ENCODE measurements at places on chromosomes 13 and 19.
A peak's percentile ranks its signal among the peaks of the same experiment; 100 is the strongest.

DNA sequence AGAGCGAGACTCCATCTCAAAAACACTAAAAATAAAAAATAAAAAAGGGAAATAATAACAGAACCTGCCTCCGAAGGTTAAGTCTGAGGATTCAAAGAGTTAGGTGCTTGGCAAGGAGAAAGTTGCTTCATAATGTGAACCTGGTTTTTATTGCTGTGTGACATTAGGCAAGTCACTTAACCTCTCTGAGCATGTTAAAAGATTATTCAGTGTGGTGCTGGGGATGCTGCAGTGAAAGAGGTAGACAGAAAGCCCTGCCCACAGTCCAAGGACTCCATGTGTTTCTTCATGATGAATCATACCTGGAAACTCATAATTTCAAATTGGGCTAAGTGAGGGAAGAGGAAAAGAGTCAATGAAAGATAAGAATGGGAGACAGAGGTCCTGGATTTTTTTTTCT is 2.4 kb downstream of the IL27RA start:
- no peak for DNase-seq

DNA sequence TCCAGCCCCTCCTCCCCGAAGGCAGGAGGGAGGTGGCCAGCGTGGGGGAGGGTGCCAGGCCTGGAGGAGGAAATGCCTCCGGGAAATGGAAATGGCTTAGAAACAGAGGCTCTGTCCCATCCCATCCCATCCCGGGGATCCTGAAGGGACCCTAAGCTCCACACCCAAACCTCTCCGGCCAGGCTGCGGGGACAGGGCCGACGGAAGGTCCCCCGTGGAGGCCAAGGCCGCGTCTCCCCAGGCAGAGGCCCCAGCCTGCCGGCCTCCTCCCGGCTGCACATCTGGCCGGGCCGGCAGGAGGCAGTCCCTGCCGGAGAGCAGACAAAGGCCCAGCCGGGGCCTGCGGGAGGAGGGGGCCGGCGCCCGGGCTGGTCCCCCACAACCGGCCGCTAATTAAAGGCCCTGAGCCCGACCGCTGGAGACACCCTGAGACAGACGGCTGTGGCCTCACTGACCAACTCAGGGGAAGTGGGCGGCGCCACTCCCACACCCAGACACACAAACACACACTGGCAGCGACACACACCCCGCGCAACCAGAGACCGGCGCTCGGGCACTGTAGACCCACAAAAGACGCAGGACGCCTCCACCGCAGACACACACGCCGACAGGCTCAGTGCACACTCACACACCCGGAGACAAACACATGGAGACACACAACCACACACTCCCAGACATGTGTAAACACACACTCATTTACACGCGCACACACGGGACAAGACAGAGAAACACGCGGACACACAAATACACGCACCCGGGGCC is 1.1 kb downstream of the ADAMTS10 start:
- DNase-seq, result peak; percentile 41

DNA sequence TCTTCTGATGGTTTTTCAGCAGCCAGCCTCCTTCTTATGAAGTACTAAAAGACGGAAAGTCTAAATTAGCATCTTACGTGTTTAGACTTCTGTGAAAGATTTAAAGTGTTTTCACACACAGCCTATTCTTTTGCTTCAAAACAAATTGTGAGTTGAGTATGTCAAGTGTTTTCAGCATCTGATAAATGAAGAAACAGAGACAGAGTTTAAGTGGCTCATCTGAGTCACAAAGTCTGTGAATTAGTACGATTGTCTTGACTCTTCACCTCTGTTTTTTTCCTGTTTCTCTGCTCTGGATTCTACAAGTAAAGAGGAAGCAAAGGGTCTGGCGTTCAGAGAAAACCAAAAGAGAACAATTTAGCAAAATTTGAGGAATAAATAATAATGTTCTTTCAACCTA is 116.4 kb downstream of the FRY start:
- DNase-seq, result no peak

DNA sequence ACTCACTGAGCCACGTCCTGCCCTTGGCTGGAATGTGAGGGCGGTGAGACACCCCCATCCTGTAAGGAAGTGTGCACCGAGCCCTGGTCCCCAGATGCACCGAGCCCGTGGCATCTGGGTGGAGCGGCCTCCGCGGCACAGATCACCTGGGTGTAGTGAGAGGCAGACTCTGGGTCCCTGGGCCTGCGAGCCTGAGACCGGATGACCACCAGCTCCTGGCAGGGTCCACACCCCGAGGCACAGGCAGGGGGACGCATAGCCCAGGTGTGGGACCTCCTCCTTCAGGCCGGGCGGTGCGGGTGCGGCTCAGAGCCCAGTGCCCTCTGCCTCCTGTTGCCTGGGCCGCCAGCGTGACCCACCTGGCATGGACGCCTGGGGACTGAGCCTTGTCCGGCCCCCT is 12.4 kb downstream of the MCF2L start:
- no peak for DNase-seq

GRCh38 chr13:98853771-98854221 is 101.3 kb upstream of the SLC15A1 start:
- DNase-seq, result no peak

- DNase-seq, result no peak
Measured at GRCh38 chr13:109698779-109699178, 87.6 kb downstream of the IRS2 start.

DNA sequence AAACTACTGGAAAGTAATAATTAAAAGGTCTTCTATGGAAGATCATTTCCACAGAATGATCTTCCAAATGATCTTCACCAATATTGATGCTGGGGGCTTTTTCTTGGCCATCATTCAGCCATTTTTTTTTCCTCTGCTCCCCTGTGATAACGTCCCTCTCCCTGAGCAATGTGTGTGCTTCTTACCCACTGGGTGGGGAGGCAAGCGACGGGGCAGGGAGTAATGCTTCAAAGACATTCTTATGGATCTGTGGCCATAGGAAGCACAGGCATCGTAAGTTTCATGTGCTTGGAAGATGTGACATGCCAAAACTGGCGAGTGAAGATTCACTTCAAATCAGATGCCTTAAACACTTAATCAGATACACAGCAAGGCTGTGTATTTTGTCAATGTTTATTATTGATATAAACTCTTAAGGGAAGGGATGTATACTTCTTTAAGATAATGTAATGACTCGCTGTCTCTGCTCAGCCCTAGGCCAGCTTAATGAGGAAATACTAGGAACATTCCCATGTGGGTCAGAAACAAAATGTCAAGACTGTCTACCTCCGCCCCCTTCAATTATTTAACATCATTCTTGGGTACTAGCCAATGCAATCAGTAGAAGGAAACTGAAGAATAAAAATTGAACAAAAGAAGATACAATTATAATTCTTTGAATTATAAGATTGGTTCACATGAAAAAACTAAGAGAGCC is 34.1 kb upstream of the SERPINE3 start:
- DNase-seq, result no peak

DNA sequence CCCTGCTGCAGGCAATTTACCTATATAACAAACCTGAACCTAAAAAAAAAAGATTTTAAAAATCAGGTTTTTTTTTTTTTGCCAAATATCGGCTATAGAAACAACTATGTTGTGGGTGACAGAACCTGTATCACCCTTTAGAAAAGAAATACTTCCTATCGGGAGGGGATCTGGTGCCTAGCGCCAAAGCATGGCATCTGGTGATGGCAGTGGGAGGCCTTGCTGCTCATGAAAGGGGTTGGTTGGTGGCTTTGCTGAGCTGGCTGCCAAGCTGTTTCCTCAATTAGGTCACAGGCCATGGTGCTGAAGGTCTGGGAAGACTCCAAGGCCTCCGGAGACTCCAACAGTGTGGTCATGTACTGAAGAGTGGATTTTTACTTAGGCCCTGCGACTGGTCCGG is 328.5 kb downstream of the KLF5 start:
- no peak for DNase-seq

DNA sequence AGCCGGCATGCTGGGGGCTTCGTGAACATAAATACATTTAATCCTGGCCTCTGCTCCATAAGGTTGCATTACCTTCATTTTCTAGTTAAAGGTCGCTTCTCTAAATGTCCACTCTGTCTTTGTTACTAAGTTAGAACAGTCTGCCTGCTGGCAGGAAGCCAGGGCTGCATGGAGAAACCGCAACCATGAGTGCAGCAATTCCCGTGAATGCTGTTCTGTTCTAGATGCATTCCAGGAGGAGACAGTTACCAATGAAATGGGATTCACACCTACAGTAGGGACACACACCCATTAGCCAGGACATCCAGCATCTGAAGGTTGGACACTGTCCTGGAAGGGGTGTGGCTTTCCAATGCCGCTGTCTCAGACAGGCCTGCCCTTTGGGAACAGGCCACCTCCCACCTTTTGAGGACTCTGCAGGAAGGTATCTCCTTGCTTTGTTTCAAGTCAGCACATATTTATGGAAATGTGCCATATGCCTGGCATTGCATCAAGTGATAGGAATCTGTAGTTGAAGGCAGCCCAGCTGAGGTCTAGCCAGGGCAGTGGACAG is 129.7 kb downstream of the SLC7A1 start:
- no peak for DNase-seq

GRCh38 chr19:9144920-9145319 is 4.7 kb downstream of the ZNF317 start:
- DNase-seq, result no peak

DNA sequence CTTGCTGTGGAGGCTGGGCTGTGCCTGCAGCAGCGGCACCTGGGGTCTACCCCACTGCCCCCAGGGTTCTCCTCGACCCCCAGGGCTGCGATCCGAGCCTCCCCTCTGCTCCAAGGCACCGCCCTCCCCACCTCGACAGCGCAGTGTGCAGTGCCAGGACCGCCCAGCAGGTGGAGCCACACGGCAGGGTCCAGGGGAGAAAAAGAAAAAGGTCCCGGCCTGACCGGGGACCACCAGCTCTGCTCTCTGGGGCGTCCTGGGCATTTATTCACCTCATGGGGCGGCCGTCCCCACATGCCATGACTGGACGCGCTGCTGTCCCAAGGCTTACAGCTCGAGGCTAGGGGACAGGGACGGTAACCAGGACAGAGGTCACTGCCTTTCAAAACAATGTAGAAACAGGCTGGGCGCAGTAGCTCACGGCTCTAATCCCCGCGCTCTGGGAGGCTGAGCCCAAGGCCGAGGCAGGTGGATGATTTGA is 10.6 kb downstream of the REXO1 start:
- no peak for DNase-seq

GRCh38 chr13:112615391-112615790 is 27.4 kb upstream of the TUBGCP3 start:
- no peak for DNase-seq

DNA sequence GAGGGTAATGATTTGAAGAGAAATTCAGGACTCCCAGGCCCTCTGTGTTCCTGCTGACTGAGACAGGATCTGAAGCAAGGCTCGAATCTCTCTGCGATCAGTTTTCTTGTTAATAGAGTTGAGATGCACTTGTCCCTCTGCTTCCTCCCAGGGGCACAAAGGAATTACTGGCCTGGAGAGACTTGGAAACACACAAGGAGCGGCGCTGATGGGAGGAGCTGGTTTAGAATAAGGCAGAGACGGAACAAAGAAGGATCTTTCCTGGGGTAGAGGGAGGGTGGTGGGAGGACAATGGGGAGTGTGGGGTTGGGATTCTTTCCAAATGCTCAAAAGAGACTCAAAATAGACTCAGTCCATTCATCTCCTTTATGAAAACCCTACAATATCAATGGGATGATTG is 719.1 kb downstream of the UQCRFS1 start:
- DNase-seq, result no peak

DNA sequence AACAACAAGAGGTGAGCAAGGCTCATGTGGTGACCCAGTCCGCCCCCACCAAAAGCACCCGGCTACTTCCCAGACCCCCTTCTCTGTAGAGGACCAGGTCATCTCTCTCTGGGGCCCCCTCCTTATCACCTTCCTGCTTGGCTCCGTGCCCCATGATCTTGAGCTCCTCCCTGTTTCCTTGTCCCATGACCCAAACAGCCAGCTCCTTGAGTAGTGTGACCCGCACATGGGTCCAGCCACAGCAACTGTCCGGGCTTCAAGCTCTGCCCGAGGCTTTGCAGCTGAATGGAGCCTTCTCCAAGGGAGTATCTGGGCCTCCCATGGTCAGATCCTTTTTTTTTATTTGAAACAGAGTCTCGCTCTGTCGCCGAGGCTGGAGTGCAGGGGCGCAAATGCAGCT is 61.8 kb downstream of the MYO9B start:
- no peak for DNase-seq

- DNase-seq, result no peak
Measured at GRCh38 chr19:53671663-53672062, 39.9 kb downstream of the DPRX start.

GRCh38 chr13:41026788-41027187 is 7.7 kb upstream of the ELF1 start:
- no peak for DNase-seq
